ENCODE measurements at places on chromosomes 1 and 21. TPM values are rescaled to one million over a fixed set of nuclear protein-coding genes. Genes with fewer than 3 reads are reported as not detected.
A peak's percentile ranks its signal among the peaks of the same experiment; 100 is the strongest.

DNA sequence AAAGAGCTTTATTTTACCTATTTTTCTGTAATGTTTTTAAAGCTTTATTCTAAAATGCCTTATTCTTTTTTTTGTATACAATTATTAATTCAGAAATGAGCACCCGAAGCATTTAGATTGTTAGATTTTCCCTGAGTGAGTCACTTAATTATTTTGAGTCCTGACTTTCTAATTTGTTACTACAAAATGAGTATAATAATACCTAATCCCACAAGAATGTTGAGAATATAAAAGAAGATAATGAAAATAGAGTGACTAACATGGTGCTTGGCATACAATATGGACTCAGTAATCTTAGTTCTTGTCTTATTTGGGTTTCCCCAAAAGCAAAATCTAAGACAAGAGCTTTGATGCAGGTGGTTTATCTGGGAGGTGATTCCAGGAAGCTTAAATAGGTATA lies 142.2 kb downstream of the LHX8 start:
- DNase-seq: no peak

GRCh38 chr1:165826565-165827267 lies 698 bp upstream of the UCK2 start:
- peak; percentile 15 for DNase-seq

DNA sequence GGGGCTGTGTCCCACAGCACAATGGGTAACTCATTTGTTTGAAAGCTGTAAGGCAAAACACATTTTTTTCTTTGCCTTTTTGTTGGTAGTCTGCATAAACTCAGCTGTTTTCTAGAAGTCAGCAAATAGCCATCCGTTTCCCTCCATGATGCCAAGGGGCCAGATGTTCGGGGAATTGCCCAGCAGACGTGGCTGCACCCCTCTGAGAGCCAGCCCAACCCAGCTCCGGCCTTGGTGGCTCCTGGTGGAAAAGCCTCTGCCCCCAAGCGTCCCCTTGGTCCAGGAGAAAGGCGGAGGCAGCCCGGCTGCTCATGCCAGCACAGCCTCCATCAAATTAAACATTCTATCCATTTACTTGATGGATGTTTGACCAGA lies 58.4 kb upstream of the ADARB1 start:
- no peak for DNase-seq

DNA sequence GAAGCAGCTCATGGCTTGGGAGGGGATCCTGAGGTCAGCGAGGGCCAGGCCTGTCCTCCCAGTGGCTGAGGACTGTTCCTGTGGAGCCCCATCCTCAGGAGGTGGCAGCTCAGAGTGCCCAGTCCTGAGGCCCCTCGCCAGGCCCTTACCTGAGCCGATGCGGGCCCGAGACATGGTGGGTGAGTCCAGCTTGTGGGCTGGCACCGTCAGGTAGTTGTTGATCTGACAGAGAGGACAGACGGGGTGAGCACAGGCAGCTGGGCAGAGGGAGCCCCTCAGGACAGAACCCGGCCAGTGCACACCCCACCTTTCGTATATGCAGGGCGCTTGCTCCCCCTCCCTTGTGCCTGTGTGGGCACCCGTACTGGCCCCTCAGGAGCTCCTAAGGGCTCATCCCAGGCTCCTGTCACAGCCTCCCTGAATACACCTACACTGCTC lies 53.9 kb downstream of the SLC9A1 start:
- no peak for DNase-seq

- no peak for DNase-seq
These were observed 36.1 kb upstream of the GOLT1A start for GRCh38 chr1:204249736-204250427.

GRCh38 chr1:36177589-36178431 lies 21.9 kb downstream of the MAP7D1 start:
- no peak for DNase-seq

DNA sequence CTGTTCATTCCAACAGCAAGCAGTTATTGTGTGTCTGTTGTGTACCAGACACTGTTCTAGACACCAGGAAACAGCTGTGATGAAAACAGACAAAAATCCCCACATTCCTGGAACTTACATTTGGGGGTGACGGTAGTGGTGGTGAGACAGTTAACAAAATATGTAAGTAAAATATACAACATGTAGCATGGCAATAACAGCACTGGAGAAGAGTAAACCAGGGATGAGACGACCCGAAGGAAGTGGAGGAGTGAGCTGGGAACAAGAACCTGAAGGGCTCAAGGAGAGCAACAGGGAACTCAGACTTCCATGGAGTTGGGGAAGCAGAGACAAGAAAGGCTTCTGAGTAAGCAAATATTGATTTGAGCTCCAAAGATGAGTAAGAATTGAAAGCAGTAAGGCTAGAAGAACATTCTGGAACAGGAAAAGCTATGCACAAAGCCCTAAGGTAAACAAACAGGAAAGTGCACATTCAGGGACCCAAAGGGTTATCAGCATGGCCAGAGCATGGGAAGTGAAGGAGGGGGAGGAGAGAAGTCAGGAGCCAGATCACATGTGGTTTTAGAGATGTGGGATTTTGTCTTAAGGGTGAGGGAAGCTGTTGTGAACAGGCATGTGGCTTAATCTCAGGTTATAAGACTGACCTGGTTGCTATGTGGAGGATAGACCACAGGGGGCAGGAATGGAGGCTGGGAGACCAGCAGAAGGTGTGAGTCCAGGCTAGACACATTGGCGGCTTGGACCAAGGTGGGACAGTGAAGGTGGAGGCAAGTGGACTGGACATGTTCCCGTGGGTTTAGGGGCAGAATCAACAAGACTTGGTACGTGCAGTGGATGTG lies 7.3 kb downstream of the CSF1 start:
- no peak for DNase-seq

- no peak for DNase-seq
These were observed 38.2 kb downstream of the BRINP3 start for GRCh38 chr1:190439447-190439846.

DNA sequence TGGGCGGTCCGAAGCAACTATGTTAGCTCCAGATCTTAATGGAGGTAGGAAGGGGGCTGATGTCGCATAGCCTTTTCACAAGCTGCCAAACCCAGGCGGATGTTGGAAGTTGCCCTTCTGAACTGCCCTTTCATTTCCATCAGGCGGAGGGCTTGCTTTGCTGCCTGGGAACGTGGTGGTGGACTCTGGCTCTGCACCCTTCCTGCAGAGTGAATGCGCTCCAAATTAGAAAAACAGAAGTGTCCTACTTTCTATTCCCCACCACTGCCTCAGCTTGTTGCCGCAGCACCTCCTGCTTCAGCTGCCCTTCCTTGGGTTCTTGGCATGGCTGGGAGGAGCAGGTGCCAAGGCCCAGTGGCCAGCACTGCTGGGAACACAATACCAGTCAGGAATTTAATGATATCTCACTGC lies 60.6 kb downstream of the AK4 start:
- DNase-seq: no peak

GRCh38 chr1:8121261-8122159 lies 95.4 kb upstream of the ERRFI1 start:
- no peak for DNase-seq

- no peak for DNase-seq
These were observed 316.9 kb upstream of the CXADR start for GRCh38 chr21:17195976-17196375.

DNA sequence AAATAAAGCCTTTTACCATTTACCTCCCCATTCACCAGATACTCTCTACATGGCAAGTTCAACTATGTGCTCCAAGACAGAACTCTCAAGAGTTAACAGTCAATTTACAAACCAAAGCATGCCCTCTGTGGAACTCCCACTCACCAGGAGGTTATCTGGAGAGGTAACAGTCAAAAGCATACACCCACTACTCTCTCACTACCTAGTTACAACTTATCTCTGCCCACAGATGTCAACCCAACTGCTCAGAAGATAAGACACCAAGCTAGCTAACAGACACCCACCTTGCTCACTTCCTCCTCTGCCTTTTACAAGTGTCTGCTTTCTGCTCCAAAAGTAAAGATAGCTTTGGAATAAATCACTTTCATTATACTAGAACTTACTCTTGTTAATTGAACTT lies 131.0 kb downstream of the TRIM33 start:
- no peak for DNase-seq

DNA sequence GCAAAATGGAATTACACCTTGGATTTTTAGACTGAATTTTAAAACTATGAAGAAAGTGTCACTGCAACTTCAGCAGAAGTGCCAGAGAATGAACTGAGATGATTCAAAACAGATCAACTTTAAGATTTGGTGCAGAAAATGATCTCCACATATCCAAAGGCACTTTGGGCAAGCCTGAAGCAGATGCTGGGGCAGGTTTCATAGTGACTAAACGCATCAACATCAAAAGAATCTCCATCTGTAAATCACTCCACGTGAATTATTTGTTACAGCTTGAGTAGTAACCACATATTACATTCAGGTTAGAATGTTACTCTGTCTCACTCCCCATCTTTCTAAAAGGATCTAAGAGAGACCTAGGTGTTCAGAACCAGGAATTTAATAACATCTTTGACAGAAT lies 329.0 kb upstream of the ESRRG start:
- no peak for DNase-seq

DNA sequence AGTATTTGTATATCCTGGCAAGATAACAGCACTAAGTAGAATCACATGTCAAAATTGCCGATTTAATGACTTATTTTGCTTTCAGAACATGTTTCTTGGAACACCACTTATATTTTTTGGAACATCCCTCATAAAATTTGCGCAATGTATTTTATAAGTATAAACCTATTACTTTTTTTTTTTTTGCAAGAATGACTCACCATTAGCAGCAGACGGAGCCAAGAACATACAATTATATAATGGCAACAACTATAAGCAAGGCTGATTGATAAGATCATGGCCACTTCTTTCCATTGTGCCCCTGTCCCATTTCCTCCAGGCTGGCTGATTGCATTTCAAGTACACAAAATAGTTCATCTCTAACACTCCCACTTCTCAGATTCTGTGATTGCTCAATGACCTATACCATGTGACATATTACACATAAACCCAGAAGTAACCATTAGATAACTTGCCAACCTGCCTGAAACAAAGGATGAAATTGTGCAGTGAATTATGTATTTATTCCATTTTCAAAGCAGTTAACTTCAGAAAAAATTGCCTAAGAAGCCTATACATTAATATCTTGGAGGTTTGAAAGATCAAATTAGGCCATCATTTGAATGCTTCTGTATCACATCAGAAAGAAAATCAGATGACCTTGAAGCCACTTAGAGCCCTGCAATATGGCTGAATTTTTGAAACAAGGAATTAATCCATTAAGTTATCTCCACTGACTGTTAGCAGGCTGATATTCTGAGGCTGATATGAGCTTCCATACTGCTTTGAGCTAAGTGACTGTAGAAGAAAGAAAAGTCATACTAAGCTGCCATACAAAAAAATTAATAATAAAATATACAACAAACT lies 77.8 kb upstream of the PRMT6 start:
- DNase-seq: peak; percentile 15

- DNase-seq: no peak
These were observed 24.4 kb upstream of the RGS5 start for GRCh38 chr1:163227126-163227525.

GRCh38 chr1:41526956-41527561 lies 42.6 kb upstream of the EDN2 start:
- no peak for DNase-seq

GRCh38 chr1:2126331-2127186 lies 68.0 kb downstream of the FAAP20 start:
- no peak for DNase-seq

- no peak for DNase-seq
These were observed 47.2 kb downstream of the LRRC53 start for GRCh38 chr1:74465193-74465681.

GRCh38 chr1:9317591-9318417 lies 25.1 kb downstream of the SPSB1 start:
- DNase-seq: peak; percentile 68

DNA sequence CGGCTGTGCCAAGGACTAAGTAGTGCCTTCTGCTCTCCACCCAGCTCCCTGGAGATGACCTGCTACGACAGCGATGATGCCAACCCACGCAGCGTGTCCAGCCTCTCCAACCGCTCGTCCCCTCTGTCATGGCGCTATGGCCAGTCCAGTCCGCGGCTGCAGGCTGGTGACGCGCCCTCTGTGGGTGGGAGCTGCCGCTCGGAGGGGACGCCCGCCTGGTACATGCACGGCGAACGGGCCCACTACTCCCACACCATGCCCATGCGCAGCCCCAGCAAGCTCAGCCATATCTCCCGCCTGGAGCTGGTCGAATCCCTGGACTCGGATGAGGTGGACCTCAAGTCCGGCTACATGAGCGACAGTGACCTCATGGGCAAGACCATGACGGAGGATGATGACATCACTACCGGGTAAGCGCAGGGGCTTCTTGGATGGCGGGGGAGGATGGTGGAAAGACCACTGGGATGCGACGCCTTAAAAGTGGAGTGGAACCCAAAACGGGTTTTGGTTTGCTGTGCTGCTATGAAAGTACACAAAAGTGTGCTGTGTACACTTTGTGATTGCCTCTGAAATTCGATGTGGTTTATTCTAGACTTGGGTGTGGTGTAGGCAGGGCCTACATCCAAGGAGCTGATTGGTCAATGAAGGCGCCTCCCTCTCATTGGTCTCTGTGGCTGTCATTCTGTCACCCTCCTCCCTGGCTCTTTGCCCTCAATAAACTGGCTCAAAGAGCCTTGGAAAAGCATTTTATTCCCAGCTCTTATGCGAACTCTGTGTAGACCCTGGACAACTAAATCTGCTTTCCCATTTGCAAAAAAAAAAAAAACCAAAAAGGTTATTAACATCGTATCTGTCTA lies 110.4 kb upstream of the IPO9 start:
- DNase-seq: no peak

- peak; percentile 71 for DNase-seq
These were observed 648 bp downstream of the ATP1A1 start for GRCh38 chr1:116373431-116374352.

DNA sequence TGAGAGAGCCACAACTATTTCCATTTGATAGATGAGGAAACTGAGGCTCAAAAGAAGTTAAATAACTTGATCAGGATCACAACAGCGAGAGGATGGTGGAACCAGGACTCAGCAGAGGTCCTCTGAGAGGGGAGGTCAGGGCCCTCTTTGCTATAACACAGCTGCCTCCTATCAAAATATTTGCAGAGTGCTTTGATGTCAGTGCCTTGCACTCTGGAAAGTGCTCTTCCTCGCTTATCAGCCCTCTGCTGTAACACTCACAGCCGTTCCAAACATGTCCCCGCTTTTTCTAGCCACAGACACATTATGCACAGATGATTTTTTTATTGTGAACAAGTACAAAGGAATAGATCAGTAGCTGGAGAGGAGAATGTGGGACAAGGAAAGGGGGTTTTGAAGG lies 71.8 kb upstream of the ARHGAP29 start:
- DNase-seq: no peak

GRCh38 chr1:6336776-6337622 lies 56.6 kb downstream of the ACOT7 start:
- no peak for DNase-seq

- no peak for DNase-seq
These were observed 6.7 kb upstream of the CD55 start for GRCh38 chr1:207314816-207315215.

Gene WDR26
- 33.5 TPM for total RNA-seq

Gene SELL
- 1.5 TPM for total RNA-seq

Gene TRIM67
- total RNA-seq: not detected

Gene PLPPR4
- total RNA-seq: not detected

Gene LDLRAD1
- not detected for total RNA-seq

Gene CRTC2
- 3.6 TPM for total RNA-seq

Gene SERINC2
- total RNA-seq: 25.8 TPM

Gene SCAF4
- 3.5 TPM for total RNA-seq

Gene AADACL3
- not detected for total RNA-seq

Gene LIX1L
- total RNA-seq: 38.9 TPM

Gene KIF14
- total RNA-seq: 15.7 TPM

Gene STUM
- total RNA-seq: not detected
